ENCODE measurements at places on chromosomes 11 and 22.
A peak's percentile ranks its signal among the peaks of the same experiment; 100 is the strongest.

GRCh38 chr11:43825217-43825816 is 55.3 kb upstream of the ALKBH3 start:
- H3K36me3 ChIP-seq, result peaks cover 9% of the 10 kb centered on the region
- H3K4me1 ChIP-seq, result peaks cover 1% of the 10 kb centered on the region
- H3K27ac ChIP-seq, result no peak overlapping the region
- DNase-seq, result no peak
- H3K27me3 ChIP-seq, result no peaks in the 10 kb centered on the region

GRCh38 chr22:41504397-41504796 is 35.5 kb downstream of the ACO2 start:
- no peak overlapping the region for H3K4me3 ChIP-seq
- no peaks in the 10 kb centered on the region for H3K27me3 ChIP-seq
- no peak overlapping the region for H3K27ac ChIP-seq
- no peak for DNase-seq

- DNase-seq, result no peak
- peaks cover 12% of the 10 kb centered on the region for H3K27me3 ChIP-seq
- H3K4me3 ChIP-seq, result no peak overlapping the region
- no peaks in the 10 kb centered on the region for H3K36me3 ChIP-seq
- H3K27ac ChIP-seq, result no peak overlapping the region
Observed at GRCh38 chr11:57983191-57983590, 40.5 kb upstream of the OR9Q1 start.

DNA sequence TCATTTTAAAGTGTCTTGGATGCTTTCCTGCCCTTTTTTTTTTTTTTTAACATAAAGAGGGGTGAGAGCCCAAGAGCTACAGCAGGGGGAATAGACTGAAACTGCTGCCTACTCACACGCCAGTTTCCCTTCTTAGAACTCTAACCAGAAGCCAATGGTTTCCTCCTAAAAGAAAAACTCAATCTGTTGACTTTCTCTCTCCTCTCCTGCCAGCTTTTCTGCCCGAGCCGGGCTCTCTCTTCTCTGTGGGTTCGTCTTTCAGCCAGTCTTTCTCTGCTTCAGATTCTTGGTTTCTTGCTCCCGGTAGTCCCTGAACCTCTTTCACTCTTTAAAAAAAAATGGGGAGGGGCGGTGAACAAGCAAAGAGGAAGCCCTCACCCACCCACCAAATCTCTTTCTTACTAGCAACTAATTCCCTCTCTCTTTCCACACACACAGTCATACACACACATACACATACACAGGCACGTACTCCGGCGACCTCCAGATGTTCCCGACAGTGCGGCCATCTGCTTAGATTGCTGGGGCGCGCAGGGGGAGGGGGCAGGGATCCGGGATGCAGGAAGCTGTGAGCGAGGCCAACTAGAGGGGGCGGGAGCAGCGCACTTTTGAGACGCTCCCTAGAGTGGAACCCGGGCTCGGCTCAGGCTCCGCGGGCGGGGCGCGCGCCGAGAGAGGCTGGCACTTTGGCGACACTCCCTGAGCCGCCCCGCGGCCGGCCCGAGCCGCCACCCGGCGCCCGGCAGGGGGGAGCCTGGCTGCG is 444 bp upstream of the TSKU start:
- H3K4me1 ChIP-seq, result peaks cover 51% of the 10 kb centered on the region
- H3K36me3 ChIP-seq, result peaks cover 4% of the 10 kb centered on the region
- peak overlapping the region; percentile 91 for H3K4me3 ChIP-seq
- no peaks in the 10 kb centered on the region for H3K27me3 ChIP-seq
- peak; percentile 89 for DNase-seq
- peak overlapping the region; percentile 73 for H3K27ac ChIP-seq

GRCh38 chr11:58394195-58394594 is 12.5 kb downstream of the OR5B3 start:
- DNase-seq, result no peak
- H3K27ac ChIP-seq, result no peak overlapping the region
- H3K27me3 ChIP-seq, result no peaks in the 10 kb centered on the region
- H3K4me3 ChIP-seq, result no peak overlapping the region

DNA sequence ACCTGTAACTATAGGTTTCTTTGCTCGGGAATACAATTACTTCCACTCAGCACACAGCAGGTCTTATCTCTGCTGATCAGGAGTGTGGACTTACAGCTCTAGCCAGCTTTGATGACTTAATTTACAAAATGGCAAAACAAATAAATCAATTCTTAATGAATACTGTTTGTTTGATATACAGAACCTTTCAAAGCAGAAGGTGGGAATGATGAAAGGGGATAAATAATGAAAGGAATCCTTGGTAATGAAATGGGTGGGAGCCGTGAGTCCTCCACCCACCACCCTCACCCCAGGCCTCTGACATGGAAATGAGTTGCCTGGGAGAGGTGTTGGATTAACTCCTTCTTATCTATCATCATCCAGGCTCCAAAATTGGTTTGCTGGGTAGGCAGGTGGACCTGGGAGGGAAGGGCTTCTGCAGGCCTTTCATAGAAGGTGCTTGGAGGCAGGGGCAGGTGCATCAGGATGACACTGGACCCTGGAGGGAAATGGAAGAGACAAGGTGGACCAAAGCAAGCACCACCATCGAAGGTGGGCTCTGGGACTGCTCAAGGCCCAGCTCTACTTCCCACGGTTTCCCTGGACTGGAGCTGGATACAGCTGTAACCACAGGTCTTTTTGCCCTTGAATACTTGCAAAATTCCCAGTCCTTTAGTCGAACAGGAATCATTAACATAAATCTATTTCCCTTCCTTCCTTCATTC is 23.0 kb downstream of the POU2AF1 start:
- no peaks in the 10 kb centered on the region for H3K36me3 ChIP-seq
- H3K4me1 ChIP-seq, result peaks cover 4% of the 10 kb centered on the region
- H3K4me3 ChIP-seq, result no peak overlapping the region

DNA sequence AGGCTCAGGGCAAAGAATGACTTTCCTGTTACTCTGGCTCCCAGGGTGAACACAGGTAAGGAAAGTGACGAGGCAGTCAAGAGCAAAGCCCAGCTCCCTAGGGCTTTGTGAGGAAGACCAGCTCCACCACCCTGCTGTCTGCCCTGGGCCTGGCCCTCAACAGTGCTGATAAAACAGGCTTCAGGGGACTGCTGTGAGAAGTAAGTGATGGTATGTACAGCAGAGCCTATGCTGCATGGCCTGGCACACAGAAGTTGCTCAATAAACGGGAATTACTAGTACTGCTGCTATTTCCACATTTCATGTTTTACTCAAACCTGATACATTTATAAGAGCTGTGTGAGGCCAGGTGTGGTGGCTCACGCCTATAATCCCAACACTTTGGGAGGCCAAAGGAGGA is 50.3 kb downstream of the MICAL3 start:
- DNase-seq, result no peak
- H3K27me3 ChIP-seq, result no peaks in the 10 kb centered on the region
- peaks cover 23% of the 10 kb centered on the region for H3K4me1 ChIP-seq
- H3K27ac ChIP-seq, result peak overlapping the region; percentile 81
- H3K4me3 ChIP-seq, result no peak overlapping the region
